Anterior cingulate cortex (tissue), 58 donors: ENCODE measurements at places on chromosomes 1 and 21.

- no peak for DNase-seq
These were observed 543 bp downstream of the ABCB10 start for GRCh38 chr1:229557913-229558414.

- DNase-seq: no peak
These were observed 687 bp downstream of the TGFBR3 start for GRCh38 chr1:91885213-91885715.

DNA sequence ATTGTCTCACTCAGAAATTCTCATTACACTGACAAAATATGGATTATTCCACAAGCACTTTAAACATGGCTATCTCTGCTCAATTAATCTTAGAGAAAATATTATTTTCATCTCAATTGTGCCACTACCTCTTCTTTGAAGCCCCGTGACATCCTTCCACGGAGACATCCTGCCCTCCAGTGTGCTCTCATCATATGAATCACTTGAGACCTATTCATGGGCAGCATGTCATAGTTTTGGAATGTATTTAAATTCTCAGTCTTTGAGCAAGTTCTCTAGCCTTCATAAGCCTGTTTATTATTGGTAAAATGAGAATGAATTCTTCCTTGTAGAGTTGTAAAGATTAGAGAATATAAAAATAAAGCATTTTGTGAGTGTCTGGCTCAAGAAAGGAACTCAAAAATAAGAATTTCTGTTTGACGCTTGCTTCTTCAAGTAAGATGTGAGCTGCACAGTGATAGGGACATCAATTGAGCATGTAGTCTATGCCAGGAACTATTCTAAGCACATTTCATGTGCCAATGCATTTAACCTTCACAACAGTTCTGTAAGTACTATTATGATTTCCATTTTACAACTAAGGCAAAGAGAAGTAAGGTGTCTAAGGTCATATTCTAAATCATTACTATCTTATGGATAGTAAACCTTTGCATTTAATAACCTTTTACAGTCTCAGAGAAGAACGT is 557.4 kb upstream of the ZRANB2 start:
- no peak for DNase-seq

DNA sequence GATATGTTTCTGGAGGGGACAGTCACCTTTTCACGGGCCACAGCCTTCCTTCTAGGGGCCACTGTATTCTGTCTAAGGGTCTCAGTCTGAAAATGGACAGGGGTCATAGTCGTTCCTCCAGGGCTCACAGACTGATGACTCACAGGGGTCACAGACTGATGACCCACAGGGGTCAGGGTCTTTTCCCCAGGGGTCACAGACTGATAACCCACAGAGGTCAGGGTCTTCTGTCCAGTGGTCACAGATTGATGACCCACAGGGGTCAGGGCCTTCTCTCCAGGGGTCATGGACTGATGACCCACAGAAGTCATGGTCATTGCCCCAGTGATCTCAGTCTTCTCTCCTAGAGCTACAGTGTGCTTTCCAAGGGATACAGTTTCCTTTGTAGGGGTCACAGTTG is 12.8 kb downstream of the OVGP1 start:
- no peak for DNase-seq

- DNase-seq: no peak
These were observed 21.6 kb downstream of the FOXD3 start for GRCh38 chr1:63343922-63344321.

- no peak for DNase-seq
These were observed 60.4 kb downstream of the UBE2U start for GRCh38 chr1:64263856-64264255.

DNA sequence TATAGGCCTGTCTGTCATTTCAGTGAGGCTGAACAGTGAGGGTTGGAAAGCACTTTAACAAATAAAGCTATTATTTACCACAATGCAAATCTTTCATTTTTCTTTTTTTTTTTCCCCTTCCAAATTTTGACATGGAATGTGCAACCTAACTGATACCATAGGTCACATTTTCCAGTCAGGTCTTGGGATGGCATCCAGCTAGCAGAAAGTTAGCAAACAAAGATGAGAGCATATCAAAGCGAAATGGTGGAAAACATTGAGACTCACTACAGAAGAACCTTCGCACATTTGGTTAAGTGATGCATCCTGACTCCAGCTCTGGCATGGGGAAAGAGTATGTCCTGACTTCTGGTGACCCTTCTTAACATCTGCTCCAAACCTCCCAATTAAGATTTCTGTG is 105.1 kb upstream of the L1TD1 start:
- no peak for DNase-seq

- no peak for DNase-seq
These were observed 29.7 kb downstream of the C1orf21 start for GRCh38 chr1:184416481-184416880.

DNA sequence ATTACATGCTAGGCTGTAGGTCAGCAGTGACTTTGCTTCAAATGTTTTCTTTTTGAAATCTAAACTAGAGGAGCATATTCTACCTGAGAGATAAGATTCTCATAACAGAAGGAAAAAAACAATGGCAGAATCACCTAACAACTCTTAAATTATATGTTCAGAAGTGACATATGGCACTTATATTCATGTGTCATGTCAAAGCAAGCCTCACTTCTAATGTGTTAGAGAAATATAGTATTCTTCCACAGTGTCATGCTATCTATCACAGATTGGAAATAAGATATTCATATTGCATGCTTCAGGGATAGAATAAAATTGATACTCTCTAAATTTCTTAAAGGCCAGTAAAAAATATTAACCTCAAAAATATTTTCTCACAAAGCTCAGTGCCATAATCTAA is 874.6 kb upstream of the PRMT6 start:
- DNase-seq: no peak

DNA sequence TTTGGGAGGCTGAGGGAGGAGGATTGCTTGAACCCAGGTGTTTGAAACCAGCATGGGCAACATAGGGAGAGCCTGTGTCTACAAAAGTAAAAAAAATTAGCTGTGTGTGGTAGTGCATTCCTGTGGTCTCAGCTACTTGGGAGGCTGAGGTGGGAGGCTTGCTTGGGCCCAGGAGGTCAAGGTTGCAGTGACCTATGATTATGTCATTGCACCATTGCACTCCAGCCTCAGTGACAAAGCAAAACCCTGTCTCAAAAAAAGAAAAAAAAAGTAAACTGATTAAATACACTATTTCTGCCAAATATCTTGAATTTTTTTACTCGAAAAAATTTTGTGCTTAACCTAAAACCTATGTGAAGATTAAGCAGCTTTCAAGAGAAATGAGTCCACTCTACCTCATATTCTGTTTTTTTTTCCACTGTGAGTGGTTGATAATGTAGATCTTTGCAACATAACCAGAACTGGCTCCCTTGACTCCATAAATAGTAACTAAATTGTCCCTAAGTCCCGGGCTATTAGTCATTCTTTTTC is 19.4 kb upstream of the ZNF281 start:
- DNase-seq: no peak

- DNase-seq: no peak
These were observed 136.7 kb downstream of the ADSS2 start for GRCh38 chr1:244314921-244315559.

DNA sequence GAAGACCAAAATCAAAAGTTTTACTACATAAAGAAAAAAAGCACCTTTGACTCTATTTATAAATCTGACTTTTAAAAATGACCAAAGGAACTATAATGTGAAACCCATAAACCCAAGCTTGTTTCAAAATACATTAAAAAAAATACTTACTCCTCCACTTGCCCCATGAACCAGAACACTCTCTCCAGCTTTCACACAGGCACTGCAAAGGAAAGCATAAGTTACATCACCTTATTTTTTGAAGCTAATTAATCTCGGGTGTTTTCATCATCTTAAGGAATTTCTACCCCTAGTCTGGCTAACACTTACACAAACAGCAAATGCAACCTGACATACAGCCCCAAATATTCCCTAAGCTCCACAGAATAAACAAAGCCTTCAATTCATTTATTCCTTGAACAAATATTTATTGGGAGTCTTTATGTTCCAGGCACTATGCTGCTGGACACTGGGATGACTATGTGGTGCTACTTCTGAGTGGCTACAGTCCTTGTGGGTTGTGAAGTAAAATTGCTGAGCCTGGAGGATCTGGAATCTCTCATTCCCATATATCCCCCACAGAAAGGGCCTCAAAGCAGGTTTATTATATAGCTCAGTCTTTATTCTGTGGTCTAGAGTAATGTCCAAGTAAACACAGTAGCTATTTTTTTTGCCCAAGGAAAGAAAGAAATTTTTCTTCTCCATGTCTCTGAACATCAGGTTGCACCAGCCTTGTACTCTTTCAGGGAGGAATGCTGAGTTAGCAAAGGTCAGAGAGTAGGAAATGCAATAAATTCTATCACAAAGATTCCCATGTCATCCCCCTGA is 18.2 kb downstream of the CRYZ start:
- no peak for DNase-seq

DNA sequence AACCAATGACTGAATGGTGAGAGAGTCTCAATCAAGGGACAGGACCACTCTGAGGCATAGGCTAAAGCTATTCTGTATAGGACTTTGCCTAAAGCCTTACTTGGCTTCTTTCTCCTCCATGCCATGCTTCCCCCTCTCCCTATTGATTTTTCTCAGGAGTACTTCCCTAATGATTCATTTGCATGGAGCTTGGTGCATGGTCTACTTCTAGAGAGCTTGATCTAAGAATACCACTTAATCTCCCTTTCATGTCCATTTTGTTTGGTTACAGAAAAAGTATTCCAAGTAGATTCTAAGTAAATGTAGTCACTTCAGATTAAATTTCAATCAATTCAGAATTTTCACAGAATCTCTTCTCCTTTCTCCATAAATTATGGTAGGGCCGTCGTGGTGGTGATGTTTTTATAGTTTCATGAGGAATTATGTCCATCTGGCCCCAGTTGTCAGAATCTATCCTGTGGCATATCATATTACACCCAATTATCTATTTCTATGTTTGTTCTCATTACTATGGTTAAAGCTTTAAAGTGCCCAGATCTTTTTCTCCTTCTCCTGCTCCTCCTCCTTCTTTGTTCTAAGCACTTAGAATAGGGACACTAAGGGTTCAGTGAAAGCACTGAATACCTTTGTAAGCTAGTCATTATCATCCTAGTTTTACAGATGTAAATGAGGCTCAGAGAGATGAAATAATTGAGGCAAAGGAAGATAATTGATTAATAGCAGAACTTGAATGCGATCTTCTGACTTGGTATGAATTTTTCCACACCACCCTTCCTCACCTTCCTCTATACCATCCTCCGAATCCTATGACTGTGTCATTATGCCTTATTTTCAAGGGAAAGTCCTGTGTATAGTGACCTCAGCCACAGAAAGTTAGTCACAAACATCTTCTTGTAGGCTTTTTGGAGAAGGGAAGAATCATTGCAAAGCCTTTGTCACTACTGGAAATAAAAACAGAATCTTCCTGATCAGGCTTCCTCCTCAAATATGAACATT is 85.6 kb upstream of the ZRANB2 start:
- no peak for DNase-seq

DNA sequence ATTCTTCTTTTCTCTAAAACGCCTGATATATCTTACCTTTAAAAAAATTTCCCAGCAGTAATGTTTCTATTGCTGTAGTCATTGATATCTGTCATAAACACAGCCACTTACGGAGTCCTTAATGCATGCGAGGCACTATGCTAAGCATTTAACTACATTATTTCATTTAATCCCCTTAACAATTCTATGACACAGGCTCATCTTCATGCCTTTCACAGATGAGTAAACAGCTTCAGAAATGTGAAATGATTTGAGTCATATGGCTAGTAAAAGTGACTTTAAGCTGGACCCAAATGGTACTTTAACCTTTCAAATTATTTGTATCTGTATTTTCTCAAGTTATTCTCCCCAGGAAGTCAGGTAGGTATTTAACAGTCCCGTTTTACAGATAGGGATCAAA is 125.1 kb upstream of the FGGY start:
- no peak for DNase-seq

GRCh38 chr1:103230061-103230460 is 121.7 kb upstream of the COL11A1 start:
- DNase-seq: no peak

DNA sequence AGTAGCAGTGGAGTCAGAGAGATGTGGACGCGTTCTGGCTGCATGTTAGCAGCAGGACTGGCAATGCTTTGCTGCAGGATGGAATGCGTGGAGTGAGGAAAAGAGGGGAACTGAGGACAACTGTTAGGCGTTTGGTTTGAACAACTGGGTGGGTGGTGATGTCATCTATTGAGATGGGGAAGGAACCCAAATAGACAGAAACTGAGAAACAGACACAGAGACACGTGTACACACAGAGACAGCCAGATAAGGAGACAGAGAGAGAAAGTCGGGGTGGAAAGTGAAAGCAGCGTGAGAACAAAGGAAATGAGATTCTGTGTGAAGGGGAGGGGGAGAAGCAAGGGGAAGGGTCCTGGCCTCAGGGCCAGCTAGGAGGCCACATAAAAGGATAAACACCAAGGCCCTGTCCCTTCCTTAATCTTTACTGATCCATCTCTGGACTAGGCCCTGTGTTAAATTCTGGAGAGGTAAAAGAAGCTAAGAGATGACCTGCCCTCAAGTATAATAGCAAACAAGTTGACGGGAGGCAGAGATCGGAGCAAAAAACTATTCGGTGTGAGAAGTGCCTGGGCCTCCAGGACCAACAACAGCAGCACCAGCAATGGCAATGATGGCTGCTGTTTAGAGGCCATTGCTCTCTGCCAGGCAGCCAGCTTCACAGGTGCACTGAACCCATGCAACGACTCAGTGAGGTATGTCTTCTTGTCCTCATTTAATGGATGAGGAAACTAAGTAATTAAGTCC is 31.6 kb downstream of the VWA5B1 start:
- DNase-seq: no peak

DNA sequence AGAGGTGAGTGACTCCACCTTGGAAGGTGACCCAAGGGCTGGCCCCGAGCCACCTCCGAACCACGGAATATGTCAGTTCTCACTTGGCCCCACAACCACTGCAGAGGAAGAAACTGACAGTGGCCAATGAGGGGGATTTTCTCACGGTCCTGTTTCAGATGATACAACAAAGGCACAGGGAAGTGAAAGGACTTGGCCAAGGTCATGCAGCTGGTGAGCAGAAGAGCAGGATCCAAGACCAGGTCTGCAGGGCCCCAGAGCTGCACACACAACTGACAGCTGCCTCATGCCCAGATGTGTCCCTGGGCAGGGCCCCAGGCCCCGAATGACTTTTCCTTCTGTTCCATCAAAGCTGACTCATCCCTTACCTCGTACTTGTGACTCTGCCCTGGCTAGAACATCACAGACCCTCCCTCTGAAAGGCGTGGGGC is 25.8 kb upstream of the EVA1B start:
- DNase-seq: no peak
